ENCODE measurements at places on chromosomes 5 and 9.

DNA sequence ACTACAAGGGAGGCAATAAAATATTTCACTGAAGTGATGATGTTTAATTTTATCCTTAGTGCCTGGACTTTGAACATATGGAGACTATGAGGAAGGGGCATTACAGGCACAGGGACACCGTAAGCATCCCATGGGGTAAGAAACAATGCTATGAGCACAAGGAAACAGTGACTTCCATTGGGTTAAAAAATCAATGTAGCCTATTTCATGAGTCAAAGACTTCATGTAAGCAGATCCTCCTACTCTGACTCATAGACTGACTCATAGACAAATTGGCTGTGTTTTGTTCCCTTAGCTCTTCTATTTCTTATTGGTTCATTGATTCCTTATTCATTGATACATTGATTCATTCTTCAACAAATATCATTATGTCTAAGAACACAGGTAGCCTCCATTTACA, 351.0 kb downstream of the PRELID2 start:
- DNase-seq = no peak

GRCh38 chr9:17894501-17895160, 315.8 kb downstream of the SH3GL2 start:
- no peak for DNase-seq

GRCh38 chr5:52770287-52770939, 17.3 kb upstream of the ITGA1 start:
- no peak for DNase-seq

GRCh38 chr5:36492984-36493654, 113.3 kb upstream of the SLC1A3 start:
- no peak for DNase-seq

- no peak for DNase-seq
Observed at GRCh38 chr5:130985776-130986175, 179.3 kb downstream of the HINT1 start.

DNA sequence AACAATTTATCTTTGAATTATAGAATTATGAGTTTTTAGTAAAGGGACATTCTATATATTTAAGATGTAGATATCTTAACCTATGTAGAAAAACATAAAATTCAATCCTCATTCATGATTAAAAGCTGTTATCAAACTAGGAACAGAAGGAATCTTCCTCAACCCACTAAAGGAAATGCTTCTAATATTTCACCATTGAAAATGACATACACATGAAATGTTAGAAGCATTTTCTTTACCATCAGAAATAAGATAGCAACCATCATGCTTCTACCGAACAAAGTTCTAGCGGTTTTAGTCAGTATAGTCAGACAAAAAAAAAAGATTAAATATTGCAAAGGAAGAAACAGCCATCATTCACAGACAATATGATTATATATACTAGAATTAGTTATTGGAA, 32.2 kb downstream of the SHOC1 start:
- no peak for DNase-seq

DNA sequence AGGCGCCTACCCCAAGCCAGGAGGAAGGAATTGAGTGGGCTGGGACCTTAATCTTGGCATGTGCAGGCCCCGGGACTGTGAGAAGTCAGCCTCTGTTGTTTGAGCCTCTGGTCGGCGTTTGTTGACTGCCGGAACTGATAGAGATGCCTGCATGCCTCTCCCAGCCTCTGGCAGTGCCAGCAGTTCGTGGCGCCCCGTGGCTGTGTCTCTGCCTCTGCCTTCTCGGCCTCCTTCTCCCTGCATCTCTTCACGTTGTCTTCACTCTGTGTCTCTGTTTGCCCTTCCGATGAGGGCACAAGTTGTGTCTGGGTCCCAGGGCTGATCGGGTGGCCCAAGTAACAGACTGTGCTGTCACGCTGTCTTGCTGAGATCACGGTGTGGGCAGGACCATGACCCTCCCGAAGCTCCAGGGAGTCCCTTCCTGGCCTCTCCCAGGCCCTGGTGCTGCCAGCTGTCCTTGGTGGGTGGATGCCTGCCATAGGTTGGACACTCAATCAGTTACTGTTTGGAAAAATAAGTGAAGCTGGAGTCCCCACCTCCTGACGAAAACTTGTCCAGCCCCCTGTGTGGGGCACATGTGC, 133.5 kb upstream of the LPCAT1 start:
- no peak for DNase-seq

GRCh38 chr5:142561486-142562097, 124.3 kb downstream of the FGF1 start:
- DNase-seq = no peak

Measured in CD4-positive, alpha-beta T cell treated with Interleukin-15 for 4 hours (primary cell).